ENCODE measurements at places on chromosomes 16 and 17. TPM values are rescaled to one million over a fixed set of nuclear protein-coding genes. Genes with fewer than 3 reads are reported as not detected.

RNF227 gene
- total RNA-seq = 7.8 TPM

DNA sequence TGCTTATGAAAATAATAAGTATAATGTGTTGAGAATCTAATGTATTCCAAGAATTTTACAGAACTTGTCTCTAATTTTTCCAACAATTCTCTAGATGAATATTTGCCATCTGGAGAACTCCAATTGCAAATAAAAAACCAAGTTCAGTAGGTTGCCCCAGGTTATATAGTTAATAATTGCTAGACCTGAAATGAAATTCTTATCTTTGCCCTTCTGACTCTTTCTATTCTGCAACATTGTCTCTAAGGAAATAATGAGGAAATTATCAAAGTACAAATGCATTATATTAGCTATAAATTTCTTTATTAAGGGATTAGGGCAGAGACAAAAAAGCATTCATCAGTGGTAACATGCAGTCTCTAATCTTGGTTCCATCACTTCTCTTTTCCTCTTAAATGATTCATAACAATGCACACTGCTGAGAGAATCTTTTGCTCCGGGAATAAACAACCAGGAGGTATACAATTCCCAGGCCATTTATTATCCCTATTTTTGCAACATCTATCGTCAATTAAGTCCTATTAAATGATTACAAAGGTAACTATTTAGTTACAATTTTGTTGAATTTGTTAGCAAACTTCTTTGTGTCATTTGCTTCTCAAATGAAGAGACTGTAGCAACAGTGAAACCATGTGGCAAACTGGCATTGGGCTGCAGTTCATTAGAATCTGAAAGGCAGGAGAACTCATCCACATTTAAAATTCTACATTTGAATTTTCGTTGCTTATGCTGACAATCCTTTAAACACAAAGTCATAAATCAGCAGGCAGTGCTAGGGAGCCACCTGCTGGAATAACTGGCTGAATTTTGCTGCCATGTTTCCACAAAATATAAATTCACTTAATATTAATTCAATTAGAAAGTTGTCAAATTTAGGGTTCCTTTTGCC is 349.6 kb downstream of the KIF2B start:
- no peak for DNase-seq

CHTF18 gene
- 54.3 TPM for total RNA-seq

DNA sequence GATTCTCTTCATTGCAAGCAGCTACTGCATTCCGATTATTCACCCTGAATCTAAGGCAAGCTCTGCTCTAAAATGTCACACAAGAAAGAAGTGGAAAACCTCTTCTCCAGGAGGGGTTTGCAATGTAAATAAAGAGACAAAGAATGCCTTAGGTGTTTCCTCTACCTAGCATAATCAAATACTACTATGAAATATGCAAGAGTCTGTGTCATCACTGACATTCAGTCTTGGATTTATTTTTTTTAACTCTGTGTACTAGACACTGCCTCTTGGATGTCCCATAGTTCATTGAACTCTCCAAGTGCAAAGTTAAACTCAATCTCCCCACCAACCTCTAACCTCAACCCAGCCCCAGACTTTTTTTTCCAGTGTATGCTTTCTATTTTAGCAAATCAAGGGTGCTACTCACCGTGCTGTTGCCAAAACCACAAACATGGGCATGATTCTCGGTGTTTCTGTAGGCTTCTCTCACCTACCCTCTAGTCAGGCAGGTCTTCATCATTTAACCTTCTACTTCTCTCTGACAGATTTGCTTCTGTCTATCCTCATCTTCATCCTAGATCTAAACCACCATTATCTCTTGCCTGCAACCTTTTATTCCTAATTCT is 329.1 kb downstream of the CDH13 start:
- DNase-seq = no peak

DNA sequence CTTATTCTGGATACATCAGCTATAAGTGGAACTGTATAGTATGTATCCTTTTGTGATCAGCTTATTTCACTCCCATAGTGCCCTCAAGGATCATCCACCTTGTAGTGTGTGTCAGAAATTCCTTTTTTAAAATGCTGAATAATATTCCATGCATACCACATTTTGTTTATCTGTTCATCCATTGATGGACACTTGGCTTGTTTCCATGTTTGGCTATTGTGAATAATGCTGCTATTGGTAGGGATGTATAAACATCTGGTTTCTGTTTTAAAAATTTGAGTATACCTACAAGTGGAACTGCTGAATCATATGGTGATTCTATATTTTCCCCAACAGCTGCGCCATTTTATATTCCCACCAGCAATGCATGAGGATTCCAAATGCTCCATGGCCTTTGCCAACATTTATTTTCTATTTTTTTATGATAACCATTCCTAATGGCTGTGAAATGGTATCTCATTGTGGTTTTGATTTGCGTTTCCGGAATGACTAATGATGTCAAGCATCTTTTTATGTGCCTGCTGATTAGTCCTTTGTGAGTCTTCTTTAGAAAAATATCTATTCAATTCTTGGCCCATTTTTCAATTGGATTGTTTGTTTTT is 11.6 kb downstream of the RCVRN start:
- DNase-seq = no peak

- DNase-seq = no peak
These were observed 3.0 kb downstream of the CORO1A start for GRCh38 chr16:30186444-30186781.

DNA sequence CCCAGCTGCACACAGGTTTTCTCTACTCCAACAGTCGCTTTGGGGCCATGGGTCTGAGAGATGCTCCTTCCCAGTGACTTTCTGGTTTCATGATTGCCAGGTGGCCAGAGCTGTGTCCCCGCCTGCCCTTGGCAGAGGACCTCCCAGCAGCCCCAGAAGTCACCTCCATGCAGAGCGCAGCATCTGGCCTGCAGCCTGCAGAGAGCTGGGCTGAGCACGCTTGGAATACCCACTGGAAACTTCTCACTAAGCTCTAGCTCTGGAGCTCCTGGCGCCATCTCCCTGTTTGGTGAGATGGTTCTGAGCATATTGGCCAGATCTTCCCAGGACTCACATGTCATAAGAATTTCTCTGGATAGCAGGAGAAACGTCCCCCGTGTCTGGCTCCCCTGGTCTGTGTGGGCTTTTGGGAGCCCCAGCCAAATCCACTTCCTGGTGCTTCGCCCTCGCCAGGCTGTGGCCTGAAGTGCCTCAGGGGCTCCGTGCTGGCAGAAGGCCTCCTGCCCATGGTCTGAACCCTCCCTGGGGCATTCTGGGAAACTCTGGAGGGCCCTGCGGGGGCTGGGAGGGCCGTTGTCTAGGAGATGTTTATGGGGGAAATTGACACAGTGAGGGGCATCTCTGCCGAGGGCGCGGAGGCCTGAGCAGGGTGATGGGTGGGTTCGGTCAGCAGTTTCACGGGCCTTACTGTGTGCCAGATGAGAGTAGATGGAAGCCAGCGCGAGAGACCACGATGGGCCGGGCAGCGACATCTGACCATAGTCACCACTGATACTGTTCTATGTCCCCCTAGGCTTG is 73.2 kb upstream of the CIBAR2 start:
- no peak for DNase-seq

- DNase-seq = no peak
These were observed 12.0 kb downstream of the MYO18A start for GRCh38 chr17:29168079-29168758.

NLRC3 gene
- 93.5 TPM for total RNA-seq

GRCh38 chr17:10275418-10275817 is 77.0 kb upstream of the GAS7 start:
- no peak for DNase-seq

KRT40 gene
- total RNA-seq = not detected

RAB37 gene
- 35.9 TPM for total RNA-seq

DNA sequence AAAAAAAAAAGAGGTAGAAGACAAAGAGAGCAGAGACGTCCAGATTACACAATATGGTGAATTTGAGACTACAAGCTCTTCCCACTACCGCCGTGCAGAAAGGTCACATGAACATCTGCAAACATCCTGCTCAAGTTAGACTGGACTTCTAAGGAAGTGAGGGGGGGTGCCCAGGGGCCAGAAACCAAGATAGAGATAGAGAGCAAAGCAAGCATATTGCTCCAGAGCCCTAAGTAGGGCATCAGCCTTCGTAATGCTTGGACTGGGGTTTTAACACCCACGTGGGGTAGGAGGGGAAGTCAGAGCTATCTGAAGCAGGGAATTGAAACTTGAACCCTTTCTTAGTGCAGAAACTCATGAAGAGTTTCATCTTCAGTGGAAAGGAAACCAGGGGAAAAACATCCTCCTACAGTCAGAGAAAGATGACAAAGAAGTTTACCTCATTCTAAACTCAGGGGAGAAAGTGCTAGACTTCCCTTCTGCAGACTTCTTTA is 8.7 kb downstream of the CLEC19A start:
- no peak for DNase-seq

DNA sequence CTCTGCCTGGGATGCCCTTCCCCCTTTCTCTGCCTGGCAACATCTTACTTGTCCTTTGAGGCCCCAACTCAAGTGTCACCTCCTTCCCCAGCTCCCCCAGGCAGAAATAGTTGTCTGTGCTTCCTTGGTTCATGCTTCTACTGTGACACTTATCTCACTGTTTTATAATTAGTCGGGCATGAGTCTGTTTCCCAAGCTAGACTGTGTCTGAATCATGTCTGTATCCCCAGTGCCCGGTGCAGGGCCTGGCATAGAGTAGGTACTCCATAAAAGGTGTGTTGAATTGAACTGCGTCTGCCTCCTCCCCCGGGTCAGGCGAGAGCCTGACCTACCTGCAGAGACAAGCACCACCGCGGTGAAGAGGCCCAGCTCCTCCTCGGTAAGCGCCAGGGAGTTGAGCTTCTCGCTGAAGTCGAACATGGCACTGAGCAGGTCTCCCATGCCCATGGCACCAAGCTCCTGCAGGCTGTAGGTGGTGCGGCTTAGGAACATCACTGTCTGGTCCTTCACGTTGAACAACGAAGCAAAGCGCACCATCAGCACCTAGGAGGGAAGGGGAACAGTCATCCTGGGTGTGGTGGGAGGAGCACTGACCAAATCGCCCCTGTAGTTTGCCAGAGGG is 6.7 kb downstream of the NR1D1 start:
- DNase-seq = no peak

DNA sequence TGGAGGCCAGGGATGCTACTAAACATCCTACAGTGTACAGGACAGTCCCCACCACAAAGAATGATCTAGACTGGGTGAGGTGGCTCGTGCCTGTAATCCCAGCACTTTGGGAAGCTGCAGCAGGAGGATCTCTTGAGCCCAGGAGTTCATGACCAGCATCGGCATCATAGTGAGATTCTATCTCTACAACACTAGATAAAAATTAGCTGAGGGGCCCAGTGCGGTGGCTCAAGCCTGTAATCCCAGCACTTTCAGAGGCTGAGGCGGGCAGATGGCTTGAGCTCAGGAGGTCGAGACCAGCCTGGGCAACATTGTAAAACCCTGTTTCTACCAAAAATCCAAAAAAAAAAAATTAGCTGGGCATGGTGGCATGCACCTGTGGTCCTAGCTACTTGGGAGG is 5.4 kb upstream of the ZNF500 start:
- no peak for DNase-seq

- no peak for DNase-seq
These were observed 60.9 kb downstream of the CACNG1 start for GRCh38 chr17:67105213-67105612.

DNA sequence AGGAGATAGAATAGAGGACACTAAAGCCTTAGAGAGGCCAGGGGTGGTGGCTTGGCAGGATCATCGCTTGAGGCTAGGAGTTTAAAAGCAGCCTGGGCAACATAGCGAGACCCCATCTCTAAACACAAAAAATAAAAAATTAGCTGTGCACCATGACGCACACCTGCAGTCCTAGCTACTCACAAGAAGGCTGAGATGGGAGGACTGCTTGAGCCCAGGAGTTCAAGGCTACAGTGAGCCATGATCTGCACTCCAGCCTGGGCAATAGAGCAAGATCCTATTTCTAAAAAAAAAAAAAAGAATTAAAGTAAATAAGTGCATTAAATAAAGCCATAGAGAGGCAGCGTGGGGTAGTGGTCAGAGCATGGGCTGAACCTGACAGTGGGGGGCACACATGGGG is 19.1 kb downstream of the SBK1 start:
- DNase-seq = no peak

MT1G gene
- not detected for total RNA-seq

DNA sequence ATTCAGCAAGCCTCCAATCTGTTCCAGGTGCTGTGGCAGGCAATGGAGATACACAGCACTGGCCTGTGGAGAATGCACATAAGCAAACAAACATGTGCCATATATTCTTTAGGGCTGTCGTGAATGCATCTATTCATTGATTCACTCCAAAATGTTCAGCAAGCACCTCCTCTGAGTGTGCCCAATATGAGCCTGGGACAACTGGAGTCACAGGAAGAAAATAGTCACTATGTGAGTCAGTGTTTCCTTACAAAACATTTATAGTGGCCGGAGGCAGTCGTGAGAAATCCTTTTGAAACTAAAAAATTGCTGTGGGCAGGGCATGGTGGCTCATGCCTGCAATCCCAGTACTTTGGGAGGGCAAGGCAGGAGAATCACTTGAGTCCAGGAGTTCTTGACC is 310.1 kb downstream of the CA10 start:
- DNase-seq = no peak

DNA sequence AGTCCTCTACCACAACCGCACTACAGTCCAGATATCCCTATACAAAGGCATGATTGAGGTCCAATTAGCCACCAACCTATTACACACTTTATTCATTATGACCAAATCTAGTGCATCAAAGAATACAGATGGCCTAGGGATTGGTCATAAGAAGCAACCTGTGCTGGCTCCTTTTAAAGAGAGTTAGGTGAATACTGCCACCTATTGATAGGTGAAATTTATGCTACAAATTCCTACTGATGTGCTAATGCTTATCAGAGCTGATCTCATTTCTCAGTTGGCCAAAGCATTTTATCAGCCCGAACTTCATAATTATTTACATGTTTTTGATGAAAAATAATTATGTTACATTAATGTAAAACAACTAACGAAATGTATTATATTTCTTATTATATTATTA is 166.3 kb downstream of the ANKFN1 start:
- DNase-seq = no peak

GRCh38 chr17:77734371-77735080 is 224.0 kb upstream of the TNRC6C start:
- no peak for DNase-seq

- no peak for DNase-seq
These were observed 368.2 kb downstream of the SLC39A11 start for GRCh38 chr17:72724267-72724666.

DNA sequence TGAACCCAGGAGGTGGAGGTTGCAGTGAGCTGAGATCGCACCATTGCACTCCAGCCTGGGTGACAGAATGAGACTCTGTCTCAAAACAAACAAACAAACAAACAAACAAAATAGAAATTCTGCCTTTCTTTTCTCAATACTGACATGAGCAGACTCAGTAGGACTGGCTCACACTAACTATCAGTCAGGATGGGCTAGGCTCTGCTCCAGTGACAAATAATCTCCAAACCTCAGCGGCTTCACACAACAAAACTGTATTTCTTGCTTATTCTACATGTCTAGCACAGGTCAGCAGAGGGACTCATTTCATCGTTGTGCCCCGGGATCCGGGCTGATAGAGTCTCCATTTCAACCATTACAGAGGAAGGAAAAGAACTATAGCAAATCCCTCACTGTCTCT is 26.5 kb upstream of the N4BP1 start:
- DNase-seq = no peak

GRCh38 chr17:18994631-18995030 is 9.9 kb downstream of the FAM83G start:
- no peak for DNase-seq

Data from naive thymus-derived CD8-positive, alpha-beta T cell (primary cell).